ENCODE measurements at places on chromosomes 6 and 20.
A peak's percentile ranks its signal among the peaks of the same experiment; 100 is the strongest.

DNA sequence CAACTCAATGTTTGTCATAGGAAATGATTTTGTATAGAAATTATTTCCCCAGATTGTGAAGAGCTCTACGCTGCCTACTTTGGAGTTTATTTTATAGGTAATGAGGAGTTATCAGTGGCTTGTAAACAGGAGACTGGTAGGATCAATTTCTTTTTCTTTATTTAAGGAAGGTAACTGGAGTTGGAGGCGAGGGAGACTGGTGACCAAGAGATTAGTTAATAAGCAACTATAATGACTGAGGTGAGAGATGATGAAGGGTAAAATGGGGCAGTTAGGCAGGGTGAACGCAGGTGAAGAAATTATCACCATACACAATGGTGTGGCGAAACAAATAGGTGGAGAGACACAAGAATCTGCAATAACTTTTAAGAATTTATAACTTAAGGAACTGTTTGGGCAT, 100.2 kb downstream of the PRKN start:
- no peaks in the 10 kb centered on the region for H3K36me3 ChIP-seq
- H3K27me3 ChIP-seq: no peaks in the 10 kb centered on the region
- no peak for DNase-seq
- no peak overlapping the region for H3K27ac ChIP-seq

- no peaks in the 10 kb centered on the region for H3K36me3 ChIP-seq
- no peak overlapping the region for H3K27ac ChIP-seq
- H3K4me1 ChIP-seq: no peaks in the 10 kb centered on the region
- no peak for DNase-seq
Measured at GRCh38 chr6:40439026-40439800, 148.0 kb downstream of the LRFN2 start.

DNA sequence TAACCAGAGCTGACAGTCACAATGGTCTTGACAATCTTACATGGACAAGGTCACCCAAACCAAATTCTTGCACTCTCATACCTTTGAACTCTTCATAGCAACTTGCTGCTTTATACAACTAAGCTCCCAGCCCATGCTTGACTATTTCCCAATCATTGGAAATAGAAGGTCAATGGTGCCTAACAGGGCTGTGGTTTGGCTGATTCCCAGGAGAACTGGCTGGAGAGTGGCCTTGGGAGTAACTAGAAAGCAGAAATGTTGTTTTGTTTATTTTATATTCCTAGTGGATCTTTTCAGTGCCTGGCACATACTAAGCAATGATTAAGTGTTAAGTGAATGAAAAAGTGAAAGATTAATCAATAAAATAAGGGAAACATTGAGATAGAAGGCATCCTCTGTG, 3.0 kb downstream of the SPINT4 start:
- no peaks in the 10 kb centered on the region for H3K4me1 ChIP-seq
- H3K27ac ChIP-seq: no peak overlapping the region
- no peaks in the 10 kb centered on the region for H3K27me3 ChIP-seq
- DNase-seq: no peak

DNA sequence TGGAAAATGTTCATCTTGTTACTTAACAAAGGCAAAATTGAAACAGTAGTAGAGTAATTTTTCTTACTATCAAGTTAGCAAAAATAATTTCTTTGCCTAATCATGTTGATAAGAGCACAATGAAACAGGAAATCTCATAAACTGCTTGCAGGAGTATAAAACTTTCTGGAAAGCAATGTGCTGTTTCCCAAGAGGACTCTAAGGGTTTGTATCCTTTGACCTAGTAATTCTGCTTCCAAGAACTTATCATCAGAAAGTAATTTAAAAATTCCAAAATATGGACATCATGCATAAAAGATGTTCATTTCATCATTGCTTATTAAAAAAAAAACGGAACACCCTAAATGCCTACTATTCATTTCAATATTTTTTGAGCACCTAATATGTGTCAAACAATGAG, 46.1 kb upstream of the TNFAIP3 start:
- peaks cover 13% of the 10 kb centered on the region for H3K4me1 ChIP-seq
- H3K4me3 ChIP-seq: no peak overlapping the region
- no peaks in the 10 kb centered on the region for H3K27me3 ChIP-seq
- no peaks in the 10 kb centered on the region for H3K36me3 ChIP-seq
- no peak overlapping the region for H3K27ac ChIP-seq

DNA sequence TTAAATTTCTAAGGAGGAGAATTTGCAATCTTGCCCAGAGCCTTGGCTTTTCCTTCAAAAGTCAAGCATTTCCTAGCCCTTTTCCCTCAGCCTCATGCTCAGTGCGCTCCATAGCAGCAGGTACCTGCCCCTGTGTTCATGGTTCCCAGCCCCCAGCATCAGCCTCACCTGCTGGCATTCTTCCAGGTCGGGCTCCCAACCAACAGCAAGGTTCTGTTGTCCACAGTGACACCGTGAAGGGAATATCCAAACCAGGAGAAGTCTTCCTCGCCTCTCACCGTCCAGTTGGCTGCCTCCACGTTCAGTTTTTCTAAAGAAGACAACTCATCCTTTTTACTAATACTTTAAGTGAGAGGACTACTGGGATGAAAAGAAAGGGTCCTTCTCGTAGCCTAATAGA, 42.7 kb downstream of the GPLD1 start:
- no peaks in the 10 kb centered on the region for H3K4me1 ChIP-seq
- H3K27me3 ChIP-seq: no peaks in the 10 kb centered on the region
- no peaks in the 10 kb centered on the region for H3K36me3 ChIP-seq
- H3K4me3 ChIP-seq: no peak overlapping the region
- no peak for DNase-seq
- no peak overlapping the region for H3K27ac ChIP-seq

DNA sequence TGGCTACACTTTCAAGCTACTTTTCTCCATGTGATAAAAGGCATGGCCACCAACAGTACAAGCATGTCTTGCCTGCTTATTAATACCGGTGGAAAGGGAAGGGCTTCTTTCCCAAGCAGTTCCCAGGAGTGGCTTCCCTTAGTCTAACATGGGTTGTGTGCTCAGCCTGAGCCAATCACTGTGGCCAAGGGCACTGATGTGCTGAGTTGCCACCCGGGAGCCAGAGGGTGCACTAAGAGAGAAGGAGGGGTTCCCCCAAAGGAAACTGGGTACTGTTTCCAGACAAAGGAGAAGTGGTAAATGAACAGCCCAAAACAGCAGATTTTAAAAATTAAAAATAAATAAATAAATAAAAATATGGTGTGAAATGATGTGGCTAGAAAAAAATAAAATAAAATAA, 68.5 kb downstream of the BANF2 start:
- DNase-seq: no peak
- H3K4me3 ChIP-seq: no peak overlapping the region
- H3K4me1 ChIP-seq: no peaks in the 10 kb centered on the region
- H3K27me3 ChIP-seq: no peaks in the 10 kb centered on the region
- no peak overlapping the region for H3K27ac ChIP-seq
- no peaks in the 10 kb centered on the region for H3K36me3 ChIP-seq

GRCh38 chr20:46695892-46696291, 6.6 kb upstream of the TP53RK start:
- no peaks in the 10 kb centered on the region for H3K4me1 ChIP-seq
- no peak for DNase-seq
- H3K27ac ChIP-seq: no peak overlapping the region
- H3K27me3 ChIP-seq: no peaks in the 10 kb centered on the region

DNA sequence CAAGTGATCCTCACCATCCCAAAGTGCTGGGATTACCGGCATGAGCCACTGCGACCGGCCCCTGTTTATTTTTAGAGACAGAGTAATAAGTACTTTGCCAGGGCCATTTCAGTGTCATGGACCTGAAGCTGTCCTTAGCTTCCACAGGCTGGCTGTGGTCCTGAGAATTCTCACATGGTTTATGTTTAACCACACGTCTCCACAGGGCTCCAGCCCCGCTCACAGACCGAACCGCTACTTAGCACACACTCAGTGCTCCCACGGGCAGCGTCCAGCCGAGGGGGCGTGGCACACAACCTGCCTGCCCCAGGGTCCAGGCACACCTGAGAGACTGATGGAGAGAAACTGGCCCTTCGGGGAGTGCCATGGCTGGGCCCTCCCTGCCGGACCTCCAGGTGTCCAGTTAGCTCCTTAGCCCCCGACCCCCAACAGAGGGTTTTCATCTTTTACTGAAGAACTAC, 11.7 kb downstream of the ACSS1 start:
- H3K27ac ChIP-seq: no peak overlapping the region
- H3K36me3 ChIP-seq: peaks cover 36% of the 10 kb centered on the region
- peak; percentile 46 for DNase-seq
- H3K4me1 ChIP-seq: peaks cover 74% of the 10 kb centered on the region
- H3K27me3 ChIP-seq: no peaks in the 10 kb centered on the region

DNA sequence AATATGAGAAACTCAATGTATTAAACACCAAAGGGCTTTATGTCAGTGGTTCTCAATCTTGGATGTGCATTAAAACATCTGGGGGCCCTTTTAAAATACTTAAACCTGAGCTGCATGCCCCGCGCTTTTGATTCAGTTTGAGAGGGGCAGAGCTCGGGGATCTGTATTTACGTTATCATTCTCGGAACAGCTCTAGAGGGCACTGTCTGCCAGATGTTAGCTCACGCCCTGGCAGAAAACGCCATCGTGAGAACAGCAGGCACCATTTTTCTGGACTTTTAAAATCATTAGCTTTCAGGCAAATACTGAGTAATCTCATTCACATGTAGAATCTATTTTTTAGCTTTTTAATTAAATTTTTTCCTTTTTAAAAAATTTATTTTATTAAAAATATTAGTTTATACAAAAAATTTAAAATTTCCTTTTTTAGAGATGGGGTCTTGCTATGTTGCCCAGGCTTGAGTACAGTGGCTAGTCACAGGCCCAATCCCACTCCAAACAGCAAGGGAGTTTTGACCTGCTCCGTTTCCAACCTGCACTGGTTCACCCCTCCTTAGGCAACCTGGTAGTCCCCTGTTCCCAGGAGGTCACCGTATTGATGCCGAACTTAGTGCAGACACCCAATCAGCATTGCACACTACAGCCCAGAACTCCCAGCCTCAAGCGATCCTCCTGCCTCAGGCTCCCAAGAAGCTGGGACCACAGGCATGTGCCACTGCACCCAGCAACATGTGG, 30.0 kb upstream of the ZNF133 start:
- H3K36me3 ChIP-seq: no peaks in the 10 kb centered on the region
- H3K27me3 ChIP-seq: no peaks in the 10 kb centered on the region
- no peaks in the 10 kb centered on the region for H3K4me1 ChIP-seq
- DNase-seq: no peak

GRCh38 chr6:39686976-39687375, 38.2 kb downstream of the KIF6 start:
- no peak overlapping the region for H3K27ac ChIP-seq
- H3K4me1 ChIP-seq: no peaks in the 10 kb centered on the region
- DNase-seq: no peak

GRCh38 chr6:39386487-39386886, 64.0 kb upstream of the KCNK16 start:
- no peaks in the 10 kb centered on the region for H3K36me3 ChIP-seq
- no peaks in the 10 kb centered on the region for H3K4me1 ChIP-seq
- no peak for DNase-seq
- no peak overlapping the region for H3K27ac ChIP-seq

DNA sequence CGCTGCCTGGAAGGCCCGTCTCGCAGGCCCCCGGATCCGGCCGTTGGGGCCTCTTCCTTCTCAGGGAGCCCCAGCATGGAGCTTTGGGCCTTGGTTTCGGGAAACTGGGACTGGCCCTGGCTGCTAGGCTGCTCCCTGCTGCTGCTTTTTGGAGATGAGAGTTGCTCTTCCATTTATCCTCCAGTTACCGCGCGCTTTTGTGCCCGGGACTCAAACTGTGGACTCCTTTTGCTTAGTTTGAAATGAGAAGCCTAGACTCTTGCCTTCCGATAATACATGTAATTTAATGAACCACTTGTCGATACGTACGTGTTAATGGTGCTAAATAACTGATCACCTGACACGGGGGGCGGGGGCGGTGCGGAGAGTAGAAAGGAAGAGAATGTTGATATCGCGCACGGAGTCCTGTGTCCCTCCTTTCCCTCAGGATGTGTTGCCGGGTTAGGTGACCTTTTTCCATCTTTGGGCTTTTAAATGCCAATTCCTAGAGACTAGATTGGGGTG, 968 bp downstream of the PHF3 start:
- peak overlapping the region; percentile 94 for H3K27ac ChIP-seq
- H3K4me3 ChIP-seq: peak overlapping the region; percentile 87
- H3K4me1 ChIP-seq: peaks cover 43% of the 10 kb centered on the region

- no peak overlapping the region for H3K4me3 ChIP-seq
- DNase-seq: no peak
- H3K27ac ChIP-seq: no peak overlapping the region
- no peaks in the 10 kb centered on the region for H3K36me3 ChIP-seq
Measured at GRCh38 chr6:36656441-36656840, 22.1 kb upstream of the CDKN1A start.

DNA sequence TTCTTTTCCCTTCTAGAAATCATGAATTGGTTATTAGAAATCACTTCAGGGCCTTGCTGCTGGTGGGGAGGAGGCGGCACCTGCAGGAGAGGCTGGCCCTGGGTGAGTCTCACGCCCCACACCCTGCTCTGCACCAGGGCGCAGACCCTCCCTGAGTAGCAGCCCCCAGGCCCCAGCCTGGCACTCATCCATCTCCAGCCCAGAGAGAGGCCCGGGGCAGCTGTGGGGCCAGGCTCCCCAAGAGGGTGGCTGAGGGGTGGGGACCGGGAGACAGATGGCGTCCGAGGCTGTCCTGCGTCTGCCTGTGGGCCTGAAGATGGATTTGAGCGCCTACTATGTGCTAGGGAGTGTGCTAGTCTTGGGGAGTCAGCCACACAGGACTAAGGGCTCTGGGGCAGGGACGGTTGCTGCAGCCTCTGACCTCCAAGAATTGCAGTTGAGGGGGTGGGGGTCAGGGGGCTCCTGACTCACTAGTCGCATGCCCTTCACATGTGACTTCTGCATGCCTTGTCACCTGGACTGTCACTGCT, 59.6 kb upstream of the GATA5 start:
- no peak for DNase-seq
- H3K4me3 ChIP-seq: no peak overlapping the region
- no peaks in the 10 kb centered on the region for H3K36me3 ChIP-seq

- peaks cover 25% of the 10 kb centered on the region for H3K27me3 ChIP-seq
- no peaks in the 10 kb centered on the region for H3K36me3 ChIP-seq
- no peak overlapping the region for H3K4me3 ChIP-seq
- H3K27ac ChIP-seq: no peak overlapping the region
- no peak for DNase-seq
- no peaks in the 10 kb centered on the region for H3K4me1 ChIP-seq
Measured at GRCh38 chr6:142088858-142089216, 43.9 kb upstream of the GJE1 start.

DNA sequence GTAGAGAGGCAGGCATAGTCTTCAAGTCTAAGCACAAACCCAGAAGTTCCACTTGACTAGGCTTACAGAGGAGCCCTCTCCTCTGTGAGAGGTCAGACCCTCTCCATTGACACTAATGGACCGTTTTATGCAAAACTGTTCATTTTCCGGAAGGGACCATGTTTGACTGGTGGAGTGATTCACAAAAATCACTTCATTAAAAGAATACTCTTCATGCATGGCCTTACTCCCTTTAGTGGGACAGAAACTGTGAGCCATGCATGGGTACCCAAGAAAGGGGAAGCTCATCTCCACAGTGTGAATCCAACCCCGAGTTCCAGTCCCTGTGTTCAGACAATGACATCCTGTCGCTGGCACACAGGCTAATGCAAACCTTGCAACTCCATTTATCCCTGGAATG, 63.2 kb downstream of the OLIG3 start:
- no peaks in the 10 kb centered on the region for H3K36me3 ChIP-seq
- H3K27me3 ChIP-seq: no peaks in the 10 kb centered on the region
- H3K4me1 ChIP-seq: no peaks in the 10 kb centered on the region
- H3K4me3 ChIP-seq: no peak overlapping the region
- no peak for DNase-seq
- H3K27ac ChIP-seq: no peak overlapping the region

Data from lower lobe of right lung (tissue), 2 donors.